SW480 (cell line): ENCODE measurements at places on chromosomes 12 and 14.

DNA sequence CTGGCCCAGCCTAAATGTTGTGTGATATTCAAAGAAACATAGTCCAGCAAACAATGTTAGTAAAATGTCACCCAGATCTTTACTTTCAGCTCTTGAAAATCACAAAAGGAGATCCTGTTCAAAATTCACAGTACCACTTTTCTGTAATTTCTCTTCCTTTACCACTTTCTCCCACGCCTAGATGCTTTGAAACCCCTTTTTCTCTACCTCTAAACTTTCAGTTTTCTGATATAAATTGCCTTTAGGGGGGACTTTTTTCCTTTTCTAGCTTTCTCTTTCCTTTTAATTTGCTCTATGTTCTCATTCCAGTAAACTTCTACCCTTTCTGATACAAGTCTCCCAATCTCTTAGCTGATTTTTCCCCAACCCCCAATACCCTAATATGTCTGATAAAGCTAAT lies 101.8 kb downstream of the LMO3 start:
- no peak for DNase-seq

- DNase-seq, result peak; percentile 63
Measured at GRCh38 chr14:104370256-104370870, 209.2 kb upstream of the C14orf180 start.

DNA sequence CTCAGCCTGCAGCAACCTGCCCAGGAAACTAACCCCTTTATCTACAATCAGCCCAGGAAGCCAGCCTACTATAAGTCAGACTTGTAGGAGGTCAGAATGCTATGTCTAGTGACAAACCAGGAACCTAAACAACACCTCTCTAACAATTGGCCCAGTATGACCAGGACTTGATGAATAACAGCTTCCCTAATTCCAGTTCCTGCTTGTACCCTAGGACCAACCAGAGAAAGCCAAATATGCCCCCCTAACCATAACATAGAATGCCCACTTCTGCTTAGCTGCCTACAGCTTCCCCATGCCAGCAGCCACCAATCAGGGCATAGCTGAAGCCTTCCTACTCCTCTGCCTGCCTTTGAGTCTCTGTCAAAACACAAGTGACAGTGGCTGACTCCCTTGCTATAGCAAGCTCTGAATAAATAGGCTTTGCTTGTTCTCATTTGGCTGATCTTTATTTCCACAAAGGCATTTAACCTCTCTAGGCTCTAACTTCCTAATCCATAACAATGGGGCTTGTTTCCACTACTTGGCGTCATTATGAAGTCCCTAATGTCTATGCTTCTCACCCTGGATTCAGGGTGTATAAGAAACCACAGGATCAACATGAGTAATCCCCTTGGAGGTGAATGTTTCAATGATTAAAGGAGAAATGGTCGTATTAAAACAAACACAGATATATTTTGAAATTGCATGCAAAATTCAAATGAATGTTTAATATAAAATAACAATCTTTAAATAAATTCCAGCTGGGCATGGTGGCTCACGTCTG lies 220.2 kb downstream of the ANO6 start:
- no peak for DNase-seq

DNA sequence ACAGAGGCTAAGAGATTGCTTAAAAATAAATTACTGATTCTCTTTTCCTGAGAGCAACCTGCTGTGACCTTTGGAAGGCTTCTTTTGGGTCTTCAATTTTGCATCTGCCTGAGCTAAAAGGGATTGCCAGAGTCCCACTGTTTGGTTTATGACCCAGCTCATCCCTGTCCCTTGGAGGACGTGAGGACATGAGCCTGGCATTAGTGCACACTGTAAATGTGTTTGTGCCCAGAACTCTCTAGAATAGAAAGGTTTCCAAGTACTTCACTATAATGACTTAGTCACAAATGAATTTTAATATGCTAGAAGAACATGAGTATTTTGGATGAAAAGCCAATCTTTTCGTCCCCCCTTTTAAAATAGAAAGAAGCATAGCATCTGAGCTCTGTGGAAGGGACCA lies 47.1 kb upstream of the CDKN3 start:
- DNase-seq, result no peak

GRCh38 chr14:26410189-26410685 lies 187.6 kb downstream of the NOVA1 start:
- DNase-seq, result no peak

DNA sequence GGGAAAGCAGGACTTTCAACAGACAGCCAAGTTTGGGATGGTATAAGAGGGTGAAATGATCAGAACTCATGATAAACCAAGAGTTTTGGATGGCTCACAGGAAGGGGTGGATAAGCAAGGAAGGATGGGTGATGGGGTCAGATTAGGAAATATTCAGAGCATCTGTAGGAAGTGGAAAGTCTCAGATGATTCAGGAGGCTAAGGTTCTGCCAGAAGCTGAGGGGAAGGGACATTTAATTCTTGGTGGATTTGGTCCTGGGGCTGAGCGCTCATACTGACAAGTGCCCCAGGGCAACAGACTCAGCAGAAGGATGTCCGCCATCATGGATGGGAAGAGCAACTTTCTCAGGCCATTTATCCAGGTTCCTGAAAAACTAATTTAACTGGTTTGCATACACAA lies 28.4 kb upstream of the BDKRB2 start:
- DNase-seq, result no peak

DNA sequence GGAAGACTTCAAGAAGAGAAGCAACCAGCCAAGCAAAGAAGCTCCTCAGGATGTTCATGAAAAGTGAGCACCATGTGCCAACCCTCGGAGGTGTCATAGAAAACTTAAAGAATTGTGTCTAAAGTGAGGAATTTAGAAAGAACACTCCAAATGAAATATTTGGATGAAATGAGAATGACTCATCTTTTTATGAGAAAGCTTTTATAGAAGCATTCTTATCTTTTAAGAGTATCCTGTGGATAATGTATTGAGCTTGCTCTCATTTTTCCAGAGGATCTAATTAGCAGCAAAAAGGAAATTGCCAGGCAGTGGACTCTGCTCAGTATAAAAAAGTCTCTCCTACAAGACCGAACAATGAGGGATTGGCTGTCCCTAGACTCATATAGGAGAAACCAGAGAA lies 454.9 kb downstream of the LRIG3 start:
- no peak for DNase-seq

GRCh38 chr12:131065279-131065678 lies 111.6 kb downstream of the ADGRD1 start:
- DNase-seq, result no peak

DNA sequence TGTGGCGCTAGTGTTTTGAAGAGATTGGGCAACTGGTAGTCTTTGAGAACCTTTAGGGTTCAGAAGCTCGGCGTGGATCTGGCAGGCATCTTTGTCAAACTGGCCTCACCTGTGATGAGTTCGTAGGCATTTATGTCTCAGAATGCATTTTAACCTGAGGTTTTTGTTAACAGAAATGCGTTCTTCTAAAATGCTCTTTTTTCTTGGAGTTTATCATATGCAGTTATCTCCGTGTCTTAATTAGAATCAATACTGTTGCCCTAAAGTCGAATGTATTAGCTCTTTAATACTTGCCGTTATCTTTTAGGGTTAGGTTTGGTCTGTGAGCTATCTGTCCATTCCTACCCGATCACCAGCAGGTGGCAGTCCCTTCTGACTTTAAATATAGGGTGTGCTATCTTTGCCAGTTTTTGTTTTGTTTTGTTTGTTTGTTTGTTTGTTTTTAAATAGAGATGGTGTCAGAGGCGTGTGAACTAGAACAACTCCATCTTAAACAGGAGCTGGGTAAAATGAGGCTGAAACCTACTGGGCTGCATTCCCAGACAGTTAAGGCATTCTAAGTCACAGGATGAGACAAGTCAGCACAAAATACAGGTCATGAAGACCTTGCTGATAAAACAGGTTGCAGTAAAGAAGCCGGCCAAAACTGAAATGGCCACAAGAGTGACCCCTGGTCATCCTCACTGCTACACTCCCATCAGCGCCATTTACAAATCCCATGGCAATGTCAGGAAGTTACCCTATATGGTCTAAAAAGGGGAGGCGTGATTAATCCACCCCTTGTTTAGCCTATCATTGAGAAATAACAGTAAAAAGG lies 1.4 kb downstream of the ATF1 start:
- DNase-seq, result peak; percentile 81

DNA sequence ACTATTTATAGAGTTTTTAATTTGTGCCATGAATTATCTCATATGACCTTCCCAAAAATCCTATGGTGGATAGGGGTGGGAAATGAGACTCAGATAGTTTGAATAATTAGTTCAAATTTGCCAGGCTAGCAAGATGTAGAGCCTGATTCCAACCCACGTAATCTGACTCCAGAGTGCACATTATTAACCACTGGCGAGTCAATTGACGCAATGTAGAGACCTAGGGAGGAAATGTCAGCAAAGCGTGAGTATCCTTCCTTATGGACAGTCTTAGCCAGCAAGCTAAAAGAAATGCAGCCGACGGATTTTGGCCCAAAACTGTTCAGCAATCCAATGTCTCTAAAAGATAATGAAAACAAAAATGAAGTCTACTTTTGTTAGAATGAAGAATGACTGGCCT lies 193.3 kb upstream of the KRR1 start:
- DNase-seq, result peak; percentile 87

DNA sequence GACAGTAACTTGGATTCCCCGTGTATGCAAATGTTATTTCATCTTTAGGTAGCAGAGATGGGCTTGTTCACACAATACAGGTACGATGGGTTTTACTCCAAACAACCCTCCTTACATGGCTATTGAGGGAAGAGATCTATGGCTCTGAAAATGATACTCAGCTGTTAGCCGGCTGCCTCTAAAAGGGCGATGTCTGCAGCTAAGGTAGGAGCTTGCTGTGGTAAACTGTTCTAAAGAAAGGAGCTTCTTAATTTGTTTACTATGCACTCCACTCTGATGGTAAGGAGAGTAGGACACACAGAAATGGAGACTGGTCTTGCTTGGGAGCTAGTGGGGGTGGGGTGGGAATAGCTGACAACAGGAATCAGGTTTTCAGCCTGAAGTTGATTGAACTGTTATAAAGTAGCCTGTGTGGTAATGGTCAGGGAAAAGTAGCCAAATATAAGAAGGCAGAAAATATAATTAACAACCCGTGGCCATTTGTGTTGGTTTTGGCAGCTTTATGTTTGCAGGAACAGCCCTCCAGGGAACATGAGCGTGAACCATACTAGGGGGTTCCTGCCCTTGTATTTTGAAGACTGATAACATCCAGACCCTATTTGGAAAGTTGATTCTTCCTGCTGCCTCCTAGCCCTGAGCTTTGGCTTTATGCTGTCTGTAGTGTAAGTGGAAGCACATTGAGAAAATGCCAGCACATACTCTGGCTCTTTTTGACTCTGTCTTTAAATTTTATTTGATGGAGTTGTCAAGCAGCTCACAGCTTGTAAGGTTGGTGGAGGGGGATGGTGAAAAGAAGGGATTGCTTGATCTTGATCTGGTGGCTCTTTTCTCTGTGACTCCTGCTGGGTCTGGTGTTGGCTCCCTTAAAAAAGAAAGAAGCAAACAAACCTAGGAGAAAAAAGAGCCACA lies 929.8 kb downstream of the DIO2 start:
- DNase-seq, result no peak

DNA sequence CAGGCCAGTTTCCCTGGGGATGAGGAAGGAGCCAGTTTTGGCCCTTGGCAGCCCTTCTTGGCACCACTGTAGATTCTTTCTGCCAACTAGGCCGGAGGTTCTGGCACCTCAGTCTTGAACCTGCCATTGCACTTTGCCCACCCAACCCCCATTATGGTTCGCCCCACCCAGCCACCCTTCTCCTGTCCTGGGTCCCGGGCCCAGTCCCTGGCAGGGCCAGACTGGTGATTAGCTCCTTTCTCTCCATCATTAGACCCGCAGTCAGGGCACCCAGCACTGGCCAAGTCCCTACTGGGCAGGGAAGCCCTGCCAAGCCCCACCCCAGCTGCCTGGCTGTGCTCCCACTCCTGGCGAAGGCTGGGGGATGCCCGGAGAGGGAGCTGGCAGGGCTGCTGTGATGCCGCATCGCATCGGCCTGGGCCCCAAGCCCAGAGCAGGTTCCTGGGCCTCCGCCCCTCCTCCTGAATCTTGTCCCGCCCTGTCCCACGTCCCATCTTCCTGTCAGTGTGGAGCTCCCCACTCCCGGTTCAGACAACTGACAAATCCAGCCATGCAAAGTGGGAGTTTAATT lies 9.8 kb downstream of the FAM222A start:
- DNase-seq, result no peak

GRCh38 chr14:23384364-23385080 lies 7.7 kb downstream of the CMTM5 start:
- DNase-seq, result no peak

GRCh38 chr12:127903146-127903545 lies 363.8 kb upstream of the TMEM132C start:
- no peak for DNase-seq
